ENCODE measurements at places on chromosomes 6 and 20. TPM values are rescaled to one million over a fixed set of nuclear protein-coding genes. Genes with fewer than 3 reads are reported as not detected.

LINC00237 gene
- total RNA-seq: not detected

FOXO3 gene
- total RNA-seq: 61.7 TPM

WFDC12 gene
- total RNA-seq: not detected

PIGT gene
- total RNA-seq: 129 TPM

IP6K3 gene
- total RNA-seq: 0.17 TPM

TRIM31 gene
- 51.2 TPM for total RNA-seq

PARD6B gene
- 35.6 TPM for total RNA-seq

B3GALT4 gene
- total RNA-seq: 22.0 TPM

ARMH2 gene
- not detected for total RNA-seq

PRND gene
- total RNA-seq: not detected

ATG5 gene
- 48.0 TPM for total RNA-seq

SCP2D1 gene
- total RNA-seq: not detected

DNA sequence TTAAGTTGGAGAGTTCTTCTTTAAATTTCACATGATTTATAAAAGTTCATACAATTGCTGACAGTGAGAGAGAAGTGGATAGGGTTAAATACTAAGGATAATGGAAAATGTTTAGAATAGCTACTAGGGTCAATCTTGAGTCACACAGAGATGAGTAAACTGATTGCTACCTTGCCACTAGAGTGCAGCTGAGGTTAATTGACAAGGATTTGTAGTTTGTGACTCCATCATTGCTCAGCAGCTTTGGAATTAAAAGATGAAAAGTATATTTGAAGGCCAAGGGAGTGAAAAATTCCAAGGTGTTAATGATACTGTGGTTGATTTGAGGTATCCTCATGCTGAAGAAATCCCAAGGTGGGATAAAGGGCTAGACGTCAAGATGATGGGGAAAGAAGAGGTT, 524.0 kb downstream of the UTRN start:
- DNase-seq: no peak

DNA sequence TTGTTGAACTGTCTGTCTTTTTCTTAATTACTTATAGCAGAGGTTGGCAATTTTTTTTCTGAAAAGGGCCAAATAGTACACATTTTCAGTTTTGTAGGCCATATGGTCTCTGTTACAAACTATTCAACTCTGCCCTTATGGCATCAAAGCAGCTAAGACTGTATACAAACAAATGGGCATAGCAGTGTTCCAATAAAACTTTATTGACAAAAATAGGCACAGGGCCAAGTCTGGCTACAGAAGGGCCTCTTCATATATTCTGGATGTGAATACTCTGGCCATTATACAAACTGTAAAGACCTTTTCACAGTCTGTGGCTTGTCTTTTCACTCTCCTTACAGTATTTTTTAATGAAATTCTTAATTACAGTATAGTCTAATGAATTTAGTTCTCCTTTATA, 132.1 kb downstream of the PREX1 start:
- DNase-seq: no peak

- no peak for DNase-seq
Measured at GRCh38 chr6:33797626-33798342, 6.0 kb downstream of the MLN start.

DNA sequence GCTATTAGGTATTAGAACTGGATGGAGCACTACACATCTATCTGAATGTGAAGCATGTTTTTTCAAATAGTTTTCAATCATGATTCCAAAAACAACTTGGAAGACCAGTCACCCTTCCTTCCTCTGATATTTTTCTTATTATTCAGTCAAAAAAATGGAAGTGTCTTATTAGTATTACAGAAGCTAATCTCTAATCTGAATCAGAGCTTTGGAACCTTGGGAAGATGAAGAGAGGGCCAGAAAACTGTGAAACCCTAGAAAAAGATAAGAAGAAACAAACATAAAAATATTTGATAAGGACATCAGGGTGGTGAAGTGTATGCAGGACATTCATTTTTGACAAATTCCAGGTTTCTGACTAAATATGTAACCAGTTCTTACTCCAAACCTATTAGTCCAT, 166.3 kb upstream of the PRSS16 start:
- DNase-seq: no peak

DNA sequence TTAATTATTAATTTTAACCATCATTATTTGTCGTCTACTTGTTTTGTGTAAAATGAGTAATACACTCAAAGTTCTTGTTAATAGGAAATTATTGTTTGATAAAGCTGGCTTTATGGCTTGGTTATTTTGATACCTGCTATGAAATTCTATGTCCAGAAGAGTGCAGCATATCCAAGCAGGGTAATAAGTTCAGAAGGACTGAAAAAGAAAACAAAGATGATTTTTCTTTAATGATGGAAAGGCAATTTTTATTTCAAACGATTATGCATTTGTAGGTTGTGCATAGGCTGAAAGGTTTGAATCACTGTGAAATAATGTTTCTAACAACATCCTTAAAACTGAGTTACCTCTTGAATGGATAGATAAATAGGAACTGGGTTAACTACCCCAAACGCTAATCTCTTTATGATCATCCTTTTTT, 1.4 kb upstream of the MAN1A1 start:
- no peak for DNase-seq

GRCh38 chr6:113697632-113698410, 159.3 kb upstream of the MARCKS start:
- no peak for DNase-seq

DNA sequence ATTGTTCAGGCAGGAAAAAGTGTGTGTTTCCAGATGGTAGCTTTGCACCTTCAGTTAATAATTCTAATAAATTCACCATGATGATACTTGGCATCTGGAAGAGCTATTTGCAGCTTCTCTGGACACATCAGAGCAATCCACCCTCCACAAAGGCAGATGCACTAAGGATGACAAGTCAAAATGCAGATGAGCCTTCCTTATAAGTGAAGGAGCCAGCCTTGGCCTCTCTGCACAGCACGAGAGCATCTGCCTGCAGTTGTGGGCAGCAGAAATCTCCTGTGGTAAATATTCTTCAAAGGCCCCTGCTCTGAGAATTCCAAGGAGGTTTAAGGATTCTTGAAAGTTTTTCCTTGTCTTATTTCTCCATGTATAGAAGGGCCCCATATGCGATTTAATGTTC, 6.9 kb upstream of the POM121L2 start:
- no peak for DNase-seq

- no peak for DNase-seq
Measured at GRCh38 chr20:50462093-50462690, 48.0 kb upstream of the PTPN1 start.

- no peak for DNase-seq
Measured at GRCh38 chr6:5506597-5506996, 245.3 kb downstream of the FARS2 start.

- DNase-seq: no peak
Measured at GRCh38 chr6:130282234-130282995, 59.7 kb upstream of the SAMD3 start.

DNA sequence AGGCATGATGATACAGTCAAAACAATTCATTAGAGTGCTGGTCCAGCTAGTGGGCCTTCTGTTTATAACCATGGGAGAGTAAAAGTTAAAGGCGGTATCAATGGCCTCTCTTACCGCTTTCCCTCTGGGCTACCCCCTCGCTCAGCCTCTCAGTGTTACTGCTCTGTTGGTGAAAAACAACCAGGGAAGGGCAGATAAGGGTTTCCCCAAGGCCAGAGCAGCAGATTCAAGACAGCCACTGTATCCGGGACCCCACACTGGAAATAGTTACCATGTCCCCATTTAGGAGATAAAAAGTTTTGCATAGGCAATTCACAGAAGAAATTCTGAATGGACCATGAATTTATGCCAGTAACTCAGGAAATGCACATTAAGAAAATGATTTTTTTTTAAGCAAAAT, 13.4 kb downstream of the SCGN start:
- no peak for DNase-seq

DNA sequence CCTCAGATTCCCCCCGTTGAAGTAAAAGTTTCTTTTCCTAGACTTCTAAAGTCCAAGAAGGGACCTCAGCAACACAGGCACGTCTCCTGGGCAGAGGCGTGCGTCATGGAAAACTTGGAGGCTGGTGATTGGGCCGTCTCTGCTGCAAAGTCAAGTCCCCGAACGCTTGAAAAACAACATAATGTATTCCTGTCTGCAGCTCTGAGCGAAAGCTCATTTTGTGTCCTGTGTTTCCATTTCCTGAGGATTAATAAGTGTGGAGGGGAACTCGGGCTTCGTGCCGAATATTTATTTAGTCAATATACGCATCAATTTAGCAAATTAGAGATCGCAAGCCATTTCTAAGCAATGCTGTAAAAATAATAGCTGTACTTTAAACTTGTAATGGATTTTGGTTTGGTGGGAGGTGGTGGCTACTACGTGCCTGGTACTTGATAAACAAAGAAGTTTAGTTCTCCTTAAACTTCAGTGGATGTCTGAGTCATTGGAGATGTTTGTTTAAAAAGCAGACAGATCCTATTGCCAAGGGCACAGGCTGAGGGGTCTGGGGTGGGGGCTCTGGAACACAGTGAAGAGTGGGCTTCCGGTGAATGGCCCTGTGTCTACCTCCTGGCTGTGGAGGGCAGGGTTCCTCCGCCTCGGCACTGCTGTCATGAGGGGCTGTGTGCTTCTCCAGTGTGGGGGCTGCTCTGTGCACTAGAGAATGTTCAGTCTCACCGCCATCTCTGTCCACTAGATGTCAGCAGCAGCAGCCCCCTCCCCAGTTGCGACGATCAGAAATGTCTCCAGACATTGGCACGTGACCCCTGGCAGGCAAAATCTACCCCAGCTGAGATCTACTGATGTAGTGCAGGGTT, 21.8 kb downstream of the PCK1 start:
- DNase-seq: no peak

- DNase-seq: no peak
Measured at GRCh38 chr6:74284284-74284683, 588.3 kb downstream of the CD109 start.

DNA sequence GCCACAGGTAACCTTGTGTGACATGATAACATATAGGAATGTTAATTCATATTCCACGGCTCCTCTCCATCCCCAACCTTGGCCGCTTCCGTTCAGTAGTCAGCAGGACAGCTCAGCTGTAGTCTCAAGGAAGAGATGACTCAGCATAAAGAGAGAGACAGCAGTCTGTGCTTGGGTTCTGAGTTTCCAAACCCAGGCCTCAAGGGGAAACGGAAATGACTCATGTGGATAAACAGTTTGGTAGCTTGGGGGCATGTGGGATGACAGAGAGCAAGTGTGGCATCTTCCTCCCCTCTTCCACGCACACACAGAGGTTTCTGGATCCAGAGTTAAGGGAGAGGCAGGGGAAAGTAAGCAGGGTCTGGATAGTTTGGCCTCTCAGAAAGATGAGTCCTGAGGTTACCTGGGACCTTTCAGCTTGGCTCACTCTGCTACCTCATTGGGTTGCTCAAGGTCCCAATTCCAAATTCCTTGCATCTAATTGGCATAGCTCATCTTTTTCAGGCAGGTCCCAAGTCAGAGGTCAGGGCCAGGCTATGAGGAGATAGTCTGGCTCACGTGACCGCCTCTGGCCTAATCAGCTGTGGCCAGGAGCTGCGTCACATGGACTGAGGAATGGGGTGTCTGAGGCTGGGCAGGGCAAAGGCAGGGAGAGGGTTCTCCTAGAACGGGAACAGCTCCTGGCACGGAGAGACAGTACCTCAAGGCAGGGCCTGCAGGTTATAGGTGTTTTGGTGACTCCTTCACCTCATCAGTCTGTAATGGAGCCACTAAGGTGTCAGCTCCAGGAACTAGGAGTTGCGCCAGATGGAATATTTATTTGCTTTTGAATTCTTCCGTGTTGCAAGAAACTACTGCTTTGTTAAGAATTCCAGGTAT, 36.5 kb upstream of the MLN start:
- DNase-seq: peak; percentile 35

GRCh38 chr6:42915732-42916131, at the start of gene PTCRA:
PTCRA (plus strand) TSS chr6:42916053; CDS start chr6:42916070, 17 bp downstream.
- DNase-seq: no peak

GRCh38 chr6:20746024-20746423, 211.8 kb downstream of the CDKAL1 start:
- no peak for DNase-seq

GRCh38 chr6:95091823-95092436, 485.4 kb upstream of the MANEA start:
- no peak for DNase-seq

DNA sequence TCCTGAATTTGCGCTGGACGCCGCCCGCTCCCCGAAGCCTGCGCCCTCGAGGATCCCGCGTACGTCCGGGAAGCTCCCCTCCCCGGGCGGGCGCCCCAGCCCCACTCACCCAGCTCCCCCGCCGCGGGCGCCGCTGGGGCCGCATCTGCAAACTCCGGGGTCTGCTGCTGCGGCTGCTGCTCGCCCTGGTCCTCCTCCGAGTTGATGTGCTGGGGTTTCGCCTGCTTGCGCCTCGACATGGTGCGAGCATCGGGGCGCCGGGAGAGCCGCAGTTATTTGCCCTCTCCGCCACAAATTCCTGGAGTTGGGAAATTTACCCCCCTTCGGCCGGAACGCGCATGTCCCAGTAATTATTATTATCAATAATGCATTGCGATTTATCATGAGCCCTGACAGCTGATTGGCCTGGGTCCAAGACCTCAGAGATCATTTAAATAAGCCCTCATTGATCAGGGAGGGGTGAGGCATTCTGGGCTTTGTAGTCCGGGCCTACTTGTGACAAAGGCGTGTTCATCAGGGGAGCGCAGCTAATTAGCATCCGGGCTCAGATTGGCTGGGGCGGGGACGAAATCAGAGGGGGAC, at the start of gene SALL4:
SALL4 (minus strand) TSS at position 352 of the 582 bp plus-strand sequence; CDS start at position 239, 113 bp downstream.
- DNase-seq: no peak

- DNase-seq: no peak
Measured at GRCh38 chr6:43171707-43172103, 636 bp downstream of the SRF start.

GRCh38 chr20:60057866-60058807, 99.9 kb downstream of the CDH26 start:
- DNase-seq: no peak

- no peak for DNase-seq
Measured at GRCh38 chr6:91317247-91317835, 730.5 kb upstream of the MAP3K7 start.

DNA sequence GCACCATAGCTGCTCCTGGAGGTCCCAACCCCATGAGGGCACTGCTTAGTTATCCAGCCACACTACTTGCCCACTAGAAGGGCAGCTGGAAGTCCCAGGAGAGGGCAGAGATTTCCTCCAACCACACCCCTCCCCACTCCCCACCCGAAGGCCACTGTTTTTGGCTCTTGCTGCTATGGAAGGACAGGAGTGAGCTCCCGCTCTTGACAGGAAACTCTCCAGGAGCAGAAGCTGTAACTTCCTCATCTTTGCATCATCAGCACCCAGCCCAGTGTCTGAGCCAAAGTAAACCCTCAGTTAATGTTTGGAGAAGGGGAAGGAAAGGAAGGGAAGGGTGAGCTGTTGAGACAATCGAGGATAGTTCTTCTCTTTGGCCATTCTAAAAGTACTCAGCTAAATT, 120.7 kb downstream of the MTFR2 start:
- DNase-seq: no peak

DNA sequence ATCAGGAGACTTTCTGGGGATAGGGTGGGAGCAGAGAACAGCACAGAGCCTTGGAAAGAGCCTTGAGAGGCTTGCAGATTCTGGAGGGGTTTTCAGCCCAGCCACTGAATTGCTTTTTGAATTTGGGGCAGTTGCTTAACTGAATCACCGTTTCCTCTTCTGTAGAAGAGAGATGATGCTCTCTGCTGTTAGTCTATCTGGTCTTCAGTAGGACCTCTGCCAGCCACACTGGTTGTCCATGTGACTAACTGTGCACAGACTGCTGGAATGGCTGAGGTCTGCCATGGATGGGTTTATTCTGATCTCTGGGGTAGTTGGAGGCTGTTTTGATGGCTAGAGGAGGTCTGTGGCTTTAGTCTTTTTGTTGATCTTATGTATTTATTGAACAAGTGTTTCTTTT, 21.4 kb upstream of the PRDM1 start:
- no peak for DNase-seq

All from colonic mucosa (tissue), 4 donors.